ENCODE measurements at places on chromosomes 12 and 14.

- DNase-seq: no peak
Measured at GRCh38 chr14:86944434-86944833, 1048.5 kb downstream of the GALC start.

DNA sequence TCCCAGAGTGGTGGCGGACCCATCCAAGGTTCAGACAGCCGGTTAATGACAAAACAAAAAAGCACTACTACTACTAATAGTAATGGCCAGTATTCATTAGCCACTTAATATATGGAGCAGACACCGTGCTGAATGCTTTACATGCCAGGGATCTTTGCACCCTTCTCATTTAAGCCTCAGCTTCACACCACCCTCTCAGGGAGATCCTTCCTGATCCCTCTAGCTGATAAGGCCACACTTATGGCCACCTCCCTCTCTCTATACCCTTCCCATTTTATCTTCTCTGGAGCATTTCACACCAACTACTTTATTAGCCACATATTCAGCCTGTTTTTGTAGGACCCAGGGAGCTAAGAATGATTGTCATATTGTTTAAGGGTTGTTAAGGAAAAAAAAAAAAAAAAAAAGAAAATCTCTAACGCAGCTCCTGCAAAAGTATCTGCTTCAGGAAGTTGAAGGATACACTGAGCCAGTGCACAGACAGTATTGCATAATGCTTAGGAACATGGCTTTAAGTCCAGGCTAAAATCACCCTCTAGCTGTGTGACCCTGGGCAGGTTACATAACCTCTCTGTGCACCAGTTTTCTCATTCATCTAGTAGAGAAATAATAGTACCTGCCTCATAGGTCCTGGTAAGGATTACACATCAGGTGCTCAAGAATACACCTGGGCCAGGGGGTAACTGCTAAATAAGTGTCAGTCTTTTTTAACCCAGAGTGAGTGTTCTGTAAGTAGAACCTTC lies 29.4 kb downstream of the NUAK1 start:
- DNase-seq: no peak

DNA sequence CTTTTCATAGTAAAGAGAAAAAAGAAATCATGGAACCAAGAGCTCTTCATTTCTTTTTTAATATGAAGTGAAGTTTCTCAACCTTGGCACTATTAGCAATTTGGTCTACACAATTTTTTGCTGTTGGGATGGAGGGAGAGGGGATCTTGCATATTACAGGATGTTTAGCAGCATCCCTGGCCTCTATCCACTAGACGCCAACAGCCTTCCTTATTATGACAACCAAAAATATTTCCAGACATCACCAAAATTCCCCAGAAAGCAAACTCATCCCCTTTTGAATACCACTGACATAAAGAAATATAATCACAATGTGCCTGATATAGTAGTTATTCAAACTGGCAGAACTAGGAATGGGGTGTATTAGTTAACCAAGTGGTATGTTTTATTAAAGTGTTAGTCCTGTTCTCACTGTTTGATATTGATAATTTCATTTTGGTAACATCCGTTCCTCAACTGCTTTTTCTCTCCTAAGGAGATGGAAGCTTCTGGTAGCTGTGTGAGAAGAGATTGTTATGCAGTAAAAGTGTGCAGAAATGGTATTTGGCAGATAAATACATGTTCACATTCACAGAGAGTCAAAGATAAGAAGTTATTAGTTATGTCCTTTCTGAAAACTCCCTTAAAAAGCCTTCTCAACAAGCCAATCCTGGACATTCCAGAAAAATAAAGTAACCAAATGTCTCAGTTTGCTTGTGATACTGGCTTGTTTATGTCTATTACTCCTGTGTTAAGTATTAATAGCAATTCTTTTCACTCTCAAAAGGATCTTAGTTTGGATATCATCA lies 699.9 kb downstream of the C12orf50 start:
- no peak for DNase-seq

DNA sequence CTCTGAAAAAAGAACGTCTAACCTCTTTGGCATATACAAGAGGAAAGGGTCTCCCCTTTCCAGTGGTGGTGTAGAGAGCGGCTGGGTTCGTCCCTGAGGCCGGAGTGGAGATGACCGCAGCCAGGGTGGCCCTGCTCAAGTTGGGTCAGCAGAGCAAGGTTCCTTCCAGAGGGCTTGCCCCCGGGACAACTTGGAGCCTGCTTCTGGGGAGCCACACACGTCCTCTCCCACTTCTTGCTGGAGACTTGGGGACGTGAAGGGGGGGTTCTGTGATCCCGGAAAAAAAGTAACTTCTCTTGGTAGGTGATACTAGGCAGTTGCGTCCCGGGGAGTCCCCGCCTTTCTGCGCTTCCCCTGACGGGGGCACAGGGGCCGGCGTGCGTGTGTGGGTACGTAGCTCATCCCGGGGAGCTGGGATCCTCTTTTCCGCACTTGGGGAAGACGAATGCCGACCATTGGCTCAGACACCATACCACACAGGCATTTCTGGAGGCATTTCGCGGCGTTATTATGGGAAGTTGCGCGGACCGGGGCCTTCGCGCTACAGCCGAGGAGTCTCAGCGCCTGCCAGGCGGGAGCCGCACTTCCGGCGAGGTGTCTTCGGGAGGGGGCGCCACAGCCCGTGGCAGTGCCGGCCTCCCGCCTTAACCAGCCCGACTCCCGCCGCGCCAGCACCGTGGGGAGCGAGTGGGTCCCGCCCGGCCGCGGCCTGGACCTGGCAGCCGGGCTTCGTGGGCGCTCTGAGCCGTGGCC lies 14.8 kb upstream of the PAX9 start:
- no peak for DNase-seq

- no peak for DNase-seq
Measured at GRCh38 chr12:121986489-121987245, 35.0 kb upstream of the BCL7A start.

DNA sequence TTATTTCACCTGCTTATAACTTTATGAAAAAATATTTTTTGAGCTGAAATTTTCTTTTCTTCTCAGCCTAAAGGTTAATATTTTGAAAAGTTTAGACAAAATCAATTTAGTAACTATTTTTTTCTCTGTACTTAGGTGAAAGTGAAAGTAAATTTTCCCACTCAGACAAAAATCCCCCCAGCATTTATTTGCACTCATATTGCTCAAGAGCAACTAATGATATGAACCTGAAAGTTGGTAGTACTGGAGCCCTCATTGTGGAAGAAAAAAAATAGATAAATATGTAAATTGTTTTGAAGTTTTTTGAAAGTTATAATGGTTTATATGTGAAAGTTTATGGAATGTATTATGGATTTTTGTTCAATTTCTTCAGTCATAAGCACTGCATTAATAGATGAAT lies 1005.9 kb upstream of the ATXN7L3B start:
- DNase-seq: no peak

Data from NCI-H187 treated with DMSO at 0.1 percent for 48 hours (cell line).